NB4 (cell line): ENCODE measurements at places on chromosomes 13 and 19.
A peak's percentile ranks its signal among the peaks of the same experiment; 100 is the strongest.

- no peak for DNase-seq
These were observed 304.1 kb downstream of the FGF14 start for GRCh38 chr13:102097708-102098107.

GRCh38 chr19:50215820-50216219, 12.4 kb downstream of the MYH14 start:
- DNase-seq: no peak

- no peak for DNase-seq
These were observed 30.2 kb upstream of the ZNF331 start for GRCh38 chr19:53507523-53508442.

DNA sequence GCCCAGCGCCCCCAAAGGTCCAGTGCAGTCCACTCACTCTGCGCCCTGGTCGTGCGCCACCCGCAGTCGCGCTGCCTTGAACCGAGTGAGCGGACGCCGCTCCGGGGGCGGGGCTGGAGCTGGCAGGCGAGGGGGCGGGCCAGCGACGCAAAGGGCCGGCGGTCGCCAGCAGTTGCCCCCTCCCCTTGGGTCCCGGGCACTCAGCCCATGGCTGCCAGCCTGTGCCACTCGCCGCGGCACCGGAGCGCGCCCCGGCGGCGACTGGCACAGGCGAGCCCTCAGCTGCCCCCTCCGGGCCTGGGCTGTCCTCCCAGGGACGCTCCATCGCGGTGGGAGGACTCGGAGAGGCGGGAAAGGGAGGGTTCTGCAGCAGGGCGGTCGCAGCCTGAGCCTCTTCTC, at the start of gene S1PR5:
Gene S1PR5, minus strand, starts transcription at position 87 of the 399 bp plus-strand sequence. CDS start 2,436 bp downstream, outside the sequence.
- no peak for DNase-seq

GRCh38 chr19:58545286-58546018, 1.6 kb downstream of the TRIM28 start:
- no peak for DNase-seq

- DNase-seq: no peak
These were observed 98.7 kb upstream of the KLF5 start for GRCh38 chr13:72960114-72960513.

DNA sequence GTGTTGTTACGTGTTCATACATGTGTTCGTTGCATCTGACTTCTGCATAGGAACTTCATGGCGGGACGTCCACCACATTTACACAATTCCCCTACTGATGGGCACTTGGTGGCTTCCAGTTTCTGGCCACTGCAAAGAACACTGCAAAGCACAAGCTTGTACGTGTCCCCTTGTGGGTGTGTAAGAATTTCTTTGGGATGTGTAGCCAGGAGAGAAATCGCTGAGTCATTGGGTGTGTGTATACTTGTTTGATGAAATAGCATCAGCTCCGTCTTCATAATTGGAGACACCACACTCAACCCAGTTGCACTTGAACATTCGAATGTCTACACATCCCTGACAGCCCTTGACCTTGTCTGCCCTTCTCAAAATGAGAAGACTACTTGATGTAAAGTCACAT, 19.2 kb downstream of the KLK5 start:
- no peak for DNase-seq

- DNase-seq: no peak
These were observed 27.1 kb downstream of the MBNL2 start for GRCh38 chr13:97249093-97249795.

GRCh38 chr19:15759962-15760565, 22.3 kb downstream of the OR10H3 start:
- DNase-seq: no peak

DNA sequence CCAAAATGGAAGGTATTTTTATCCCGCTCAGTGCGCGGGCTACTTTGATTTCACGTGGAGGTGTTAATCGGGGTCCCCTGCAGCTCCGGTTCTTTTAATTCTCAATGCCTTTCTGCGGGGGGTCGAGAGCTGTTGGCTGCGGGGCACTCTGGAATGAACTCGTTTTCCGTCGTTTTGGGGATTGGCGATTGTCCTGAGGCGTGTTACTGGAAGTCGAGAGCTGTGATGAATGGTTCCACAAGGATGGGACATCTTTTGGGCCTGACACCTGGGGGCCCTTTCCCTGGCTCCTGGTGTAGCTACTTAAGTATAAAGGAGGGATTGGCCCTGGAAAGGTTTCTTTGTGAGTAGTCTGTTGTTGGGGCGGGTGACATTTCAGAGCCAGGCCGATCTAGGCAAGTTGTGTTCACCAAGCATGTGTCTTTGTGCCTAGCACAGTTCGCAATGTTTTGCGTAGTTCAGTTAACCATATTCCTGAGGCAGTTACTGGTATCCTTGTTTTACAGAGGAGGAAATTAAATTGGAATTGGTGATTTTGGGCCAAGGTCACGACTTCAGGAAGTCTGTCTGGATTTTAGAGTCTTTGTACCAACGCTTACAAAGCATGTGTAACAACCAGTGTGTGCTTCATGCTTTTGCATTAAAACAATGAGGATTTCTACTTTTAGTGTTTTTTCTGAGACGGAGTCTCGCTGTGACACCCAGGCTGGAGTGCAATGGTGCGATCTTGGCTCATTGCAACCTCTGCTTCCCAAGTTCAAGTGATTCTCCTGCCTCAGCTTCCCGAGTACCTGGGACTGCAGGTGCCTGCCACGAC, 846 bp downstream of the RPL13A start:
- no peak for DNase-seq

GRCh38 chr19:7911508-7912143, 3.0 kb upstream of the TGFBR3L start:
- DNase-seq: no peak

GRCh38 chr19:48495396-48495795, 16.2 kb downstream of the LMTK3 start:
- peak; percentile 82 for DNase-seq

DNA sequence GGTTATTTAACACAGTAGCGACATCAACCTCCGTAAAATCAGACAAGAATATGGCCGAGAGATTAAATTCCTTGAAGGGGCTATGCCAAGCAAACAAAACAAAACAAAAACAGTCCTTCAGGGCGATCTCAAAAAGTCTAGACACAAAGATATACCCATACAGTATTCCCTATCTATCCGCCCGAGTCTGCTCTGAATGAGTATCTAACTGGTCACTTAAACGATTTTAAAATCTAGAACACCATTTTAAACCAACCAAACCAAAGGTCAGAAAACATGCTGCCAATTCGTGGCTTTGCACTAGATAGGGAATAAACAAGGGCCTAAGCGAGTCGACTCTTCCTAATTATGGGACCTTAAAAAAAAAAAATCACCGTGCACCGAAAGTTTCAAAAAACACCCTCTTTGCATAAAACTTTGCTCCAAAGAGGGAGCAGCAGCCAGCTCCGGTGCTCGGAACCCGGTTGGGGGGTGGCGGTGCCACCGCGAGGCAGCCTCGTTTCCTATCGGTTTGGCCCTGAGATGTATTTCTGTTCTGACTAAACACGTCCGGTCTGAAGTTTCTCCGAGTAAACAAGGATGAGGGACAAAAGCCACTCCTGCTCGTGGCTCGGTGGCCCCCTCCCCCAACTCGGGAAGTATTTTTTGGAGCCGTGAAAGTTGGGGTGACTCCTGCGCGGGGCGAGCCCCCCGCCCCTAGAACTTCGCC, 1.8 kb downstream of the HMGB1 start:
- peak; percentile 73 for DNase-seq

GRCh38 chr13:100273552-100273951, 184.7 kb downstream of the PCCA start:
- peak; percentile 71 for DNase-seq

GRCh38 chr13:19185086-19185864, 3.7 kb upstream of the TUBA3C start:
- DNase-seq: peak; percentile 43
